Activated CD4-positive, alpha-beta T cell treated with anti-CD3 and anti-CD28 coated beads, Interleukin-2, amount 50 U/mL, for 4 hours (primary cell): ENCODE measurements at places on chromosomes 2 and 18.

DNA sequence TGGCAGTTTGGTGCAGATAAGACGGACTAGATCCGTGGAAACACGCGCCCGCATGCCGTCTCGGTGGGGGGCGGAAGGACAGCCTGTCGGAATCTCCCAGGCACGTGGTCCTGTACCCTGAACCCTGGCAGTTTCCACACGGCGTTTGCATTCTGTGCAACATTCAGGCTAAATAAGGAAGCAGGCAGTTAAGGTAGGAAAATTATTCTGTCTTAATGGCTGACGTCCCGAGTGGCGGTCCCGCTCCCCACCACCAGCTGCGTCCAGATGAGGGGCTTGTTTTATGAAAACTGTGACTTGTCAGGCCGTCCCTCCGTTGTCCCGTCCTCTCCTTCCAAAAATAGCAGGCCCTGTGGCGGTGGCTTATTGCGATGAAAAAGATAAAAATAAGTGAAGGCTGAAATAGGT, 120.2 kb downstream of the NFATC1 start:
- DNase-seq, result no peak

DNA sequence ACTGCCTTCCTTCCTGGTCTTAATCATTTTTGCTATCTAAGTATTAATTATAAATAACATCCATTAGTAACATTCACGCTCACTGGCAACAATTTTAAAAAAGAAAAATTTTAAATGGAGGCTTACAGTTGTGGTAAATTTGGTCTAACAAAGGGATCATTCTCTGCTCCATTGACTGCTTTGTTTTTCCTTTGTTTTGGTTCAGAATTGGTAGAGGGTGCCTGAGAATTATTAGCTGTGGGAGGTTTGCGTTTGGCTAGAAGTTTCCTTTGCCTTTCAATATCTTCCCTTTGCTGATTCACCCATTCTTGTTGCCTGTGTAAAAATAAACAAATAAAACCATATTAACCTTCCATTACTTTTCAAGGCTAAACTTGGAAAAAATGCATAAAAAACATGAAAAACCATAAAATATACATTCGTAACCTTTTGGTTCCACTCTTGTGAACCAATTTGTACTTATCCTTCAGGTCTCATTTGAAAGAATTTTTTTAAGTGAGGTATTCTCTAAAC, 114.6 kb downstream of the TLK1 start:
- DNase-seq, result no peak

GRCh38 chr2:207812058-207812725, 42.5 kb upstream of the FZD5 start:
- no peak for DNase-seq

GRCh38 chr2:73987109-73987947, 2.6 kb downstream of the TET3 start:
- no peak for DNase-seq

DNA sequence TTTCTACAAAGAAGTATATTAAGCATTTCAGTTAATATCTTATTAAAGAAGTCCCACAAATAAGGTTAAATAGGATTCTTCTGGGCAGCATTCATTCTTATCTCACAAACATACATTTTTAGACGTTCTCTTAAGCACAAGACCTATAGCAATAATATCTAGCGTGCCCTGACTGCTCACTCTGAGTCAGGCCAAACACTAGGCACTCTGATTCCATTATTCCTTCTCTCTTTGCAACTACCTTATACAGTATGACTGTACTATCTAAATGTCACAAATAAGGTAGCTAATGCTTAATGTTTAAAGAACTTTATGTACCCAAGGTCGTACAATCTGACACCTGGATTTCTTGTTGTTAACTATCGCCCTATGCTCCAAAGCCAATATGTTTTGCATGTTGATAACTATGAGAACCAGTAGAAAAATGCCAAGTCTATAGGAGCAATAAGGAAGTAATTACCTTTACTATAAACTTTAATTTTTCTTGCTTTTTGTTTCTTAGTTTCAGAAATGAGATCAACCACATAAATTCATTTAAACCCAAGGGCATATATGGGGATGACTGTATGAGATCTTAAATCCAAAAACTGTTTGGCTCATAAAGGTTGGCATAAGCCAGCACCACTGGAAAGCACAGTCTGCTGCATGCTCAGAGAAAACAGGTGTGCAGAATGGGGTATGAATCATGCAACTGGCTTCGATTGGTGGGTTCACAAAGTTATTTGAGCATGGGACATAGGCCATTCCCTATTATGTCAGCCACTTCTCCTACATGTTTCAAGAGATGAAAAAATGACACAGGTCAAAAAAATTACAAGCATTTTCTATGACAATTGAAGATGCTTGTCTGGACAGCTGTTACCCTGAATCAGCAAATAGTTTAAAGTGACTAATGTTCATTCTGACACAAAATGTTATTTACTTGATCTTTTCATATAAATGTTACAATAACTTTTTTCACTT, 352.0 kb downstream of the IRS1 start:
- no peak for DNase-seq

- DNase-seq, result no peak
Observed at GRCh38 chr2:171383134-171383533, 50.7 kb downstream of the METTL8 start.

GRCh38 chr18:9824952-9825371, 60.8 kb upstream of the TXNDC2 start:
- no peak for DNase-seq

DNA sequence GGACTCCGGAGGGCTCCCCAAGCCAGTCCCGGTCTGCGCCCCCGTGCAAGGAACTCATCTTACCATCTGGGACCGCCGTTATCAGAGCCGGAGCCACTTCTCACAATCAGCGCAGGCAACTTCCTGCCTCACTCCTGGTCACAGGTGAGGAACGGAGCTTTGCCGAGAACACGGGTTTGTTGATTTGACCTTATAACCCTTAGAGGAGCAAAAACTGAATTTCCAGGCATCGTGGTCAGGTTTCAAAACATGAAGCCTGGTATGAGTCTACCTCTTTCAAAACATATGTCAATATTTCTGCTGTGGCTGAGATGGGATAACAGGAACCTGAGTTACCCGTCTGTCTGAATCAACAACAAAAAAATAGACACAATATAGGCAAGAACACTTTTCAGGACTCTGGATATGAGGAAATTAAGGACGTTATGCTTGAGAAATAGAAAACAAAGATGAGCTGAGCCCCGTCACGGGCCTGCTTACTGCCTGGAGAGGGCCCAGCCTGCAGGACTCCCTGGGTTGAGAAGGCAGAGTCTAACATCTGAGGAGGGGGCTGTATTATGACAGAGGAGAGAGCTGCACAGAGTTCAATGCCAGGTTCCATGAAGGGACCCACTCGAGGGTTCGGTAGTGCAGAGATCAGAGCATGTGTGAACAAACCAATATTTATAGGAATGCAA, 148.7 kb downstream of the NDUFA10 start:
- no peak for DNase-seq

- DNase-seq, result no peak
Observed at GRCh38 chr18:62287781-62288664, 37.1 kb upstream of the TNFRSF11A start.

- DNase-seq, result no peak
Observed at GRCh38 chr2:241177526-241178334, 10.7 kb upstream of the ANO7 start.

DNA sequence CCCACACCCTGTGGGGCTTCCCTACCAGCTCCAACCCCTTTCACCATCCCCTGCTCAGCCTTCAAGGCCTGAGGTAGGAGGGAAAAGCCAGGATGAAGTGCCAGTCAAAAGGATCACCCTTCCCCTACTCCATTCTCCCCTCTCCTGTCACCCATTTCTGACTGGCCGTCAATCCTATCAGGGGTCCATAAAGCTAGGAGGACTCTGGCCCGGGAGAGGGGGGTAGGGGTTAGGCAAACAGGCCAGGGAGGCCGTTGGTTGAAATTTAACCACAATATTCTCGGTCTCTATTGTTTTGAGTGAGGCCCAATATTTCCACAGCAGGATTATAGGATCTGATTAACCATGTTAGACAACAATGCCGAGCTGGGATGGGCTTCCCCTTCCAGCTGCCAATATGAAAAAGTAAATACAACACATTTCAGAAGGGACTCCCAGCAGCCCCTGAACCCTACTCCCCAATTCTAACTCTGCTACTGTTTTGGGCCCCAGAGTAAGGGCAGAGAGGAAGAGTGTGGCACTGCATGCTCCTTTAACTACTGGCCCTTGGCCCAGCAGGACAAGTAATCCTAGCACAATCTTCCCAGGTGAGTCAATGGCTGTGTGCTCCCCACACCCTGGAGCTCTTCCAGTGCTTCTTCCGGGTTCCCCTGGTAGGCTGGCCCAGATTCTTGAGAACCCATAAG, 10.6 kb upstream of the IHH start:
- DNase-seq, result no peak

DNA sequence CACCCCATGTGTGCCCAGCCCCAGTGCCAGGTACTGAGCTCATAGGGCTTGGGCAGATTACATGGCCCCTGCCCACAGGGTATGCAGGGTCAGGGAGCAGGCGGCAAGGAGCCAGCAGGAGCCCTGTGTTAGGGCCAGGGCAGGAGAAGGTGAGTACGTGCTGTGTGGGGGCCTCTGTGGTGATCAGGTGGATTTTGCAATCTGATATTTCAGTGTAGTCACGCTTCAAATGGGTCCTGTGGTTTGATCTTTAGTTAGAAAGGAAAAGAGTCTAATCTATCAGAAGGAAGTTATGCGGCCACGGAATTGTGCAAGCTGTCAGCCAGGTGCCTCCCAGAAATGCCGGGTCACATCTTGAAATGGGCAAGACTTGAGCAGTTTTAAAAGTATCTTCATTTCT, 13.9 kb downstream of the UBE2F start:
- no peak for DNase-seq
